ENCODE measurements at places on chromosomes 5 and 9. TPM values are rescaled to one million over a fixed set of nuclear protein-coding genes. Genes with fewer than 3 reads are reported as not detected.
A peak's percentile ranks its signal among the peaks of the same experiment; 100 is the strongest.

- DNase-seq, result peak; percentile 42
Observed at GRCh38 chr9:135606885-135607259, 32.5 kb downstream of the GLT6D1 start.

PCDHA13 gene
- total RNA-seq, result not detected

- no peak for DNase-seq
Observed at GRCh38 chr5:15079566-15079965, 208.0 kb upstream of the ANKH start.

- DNase-seq, result peak; percentile 77
Observed at GRCh38 chr9:133188006-133188842, 20.8 kb downstream of the OBP2B start.

PCDHA1 gene
- not detected for total RNA-seq

DNA sequence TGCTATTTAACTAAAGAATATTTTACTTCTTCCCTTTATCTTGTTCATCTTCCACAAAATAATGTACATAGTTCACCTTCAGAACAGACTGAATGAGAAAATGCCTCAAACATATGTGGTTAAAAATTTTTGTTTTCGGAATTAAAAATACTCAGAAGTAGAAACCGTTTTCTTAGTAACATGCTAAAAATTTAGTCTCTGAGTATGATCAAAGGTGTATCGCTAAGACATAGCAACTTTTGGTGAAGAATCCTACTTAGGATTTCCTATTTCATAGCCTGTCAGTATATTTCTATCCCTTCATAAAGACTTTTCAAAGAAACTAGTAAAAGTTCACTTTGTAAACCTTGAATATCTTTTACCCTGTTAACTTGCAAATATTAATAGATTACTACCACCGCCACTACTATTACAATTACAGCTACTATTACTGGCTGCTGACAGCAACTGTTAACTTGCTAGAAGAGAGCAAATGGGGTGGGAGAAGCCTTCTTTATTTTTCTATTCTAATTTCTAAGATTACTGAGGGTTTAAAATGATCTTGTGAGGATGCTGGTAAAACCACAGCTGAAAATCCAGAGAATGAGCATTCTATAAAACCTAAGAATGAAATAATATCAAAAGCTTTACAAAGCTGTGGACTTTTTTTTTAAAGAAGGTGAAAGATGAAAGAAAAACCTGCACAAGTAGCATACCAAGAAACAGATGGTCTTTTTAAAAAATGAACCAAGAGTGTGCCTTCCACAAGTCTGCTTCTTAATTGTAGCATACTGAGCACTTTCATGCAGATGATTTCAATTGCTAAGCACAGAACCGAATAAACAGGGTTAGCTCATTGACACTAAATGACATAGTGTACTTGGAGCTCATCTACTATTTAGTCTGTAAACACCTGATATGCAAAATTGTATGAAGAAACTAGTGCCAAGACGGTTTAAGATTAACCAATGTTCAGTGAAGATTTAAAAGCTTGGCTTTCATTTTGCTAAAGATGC, 246.3 kb upstream of the EFNA5 start:
- no peak for DNase-seq

DNA sequence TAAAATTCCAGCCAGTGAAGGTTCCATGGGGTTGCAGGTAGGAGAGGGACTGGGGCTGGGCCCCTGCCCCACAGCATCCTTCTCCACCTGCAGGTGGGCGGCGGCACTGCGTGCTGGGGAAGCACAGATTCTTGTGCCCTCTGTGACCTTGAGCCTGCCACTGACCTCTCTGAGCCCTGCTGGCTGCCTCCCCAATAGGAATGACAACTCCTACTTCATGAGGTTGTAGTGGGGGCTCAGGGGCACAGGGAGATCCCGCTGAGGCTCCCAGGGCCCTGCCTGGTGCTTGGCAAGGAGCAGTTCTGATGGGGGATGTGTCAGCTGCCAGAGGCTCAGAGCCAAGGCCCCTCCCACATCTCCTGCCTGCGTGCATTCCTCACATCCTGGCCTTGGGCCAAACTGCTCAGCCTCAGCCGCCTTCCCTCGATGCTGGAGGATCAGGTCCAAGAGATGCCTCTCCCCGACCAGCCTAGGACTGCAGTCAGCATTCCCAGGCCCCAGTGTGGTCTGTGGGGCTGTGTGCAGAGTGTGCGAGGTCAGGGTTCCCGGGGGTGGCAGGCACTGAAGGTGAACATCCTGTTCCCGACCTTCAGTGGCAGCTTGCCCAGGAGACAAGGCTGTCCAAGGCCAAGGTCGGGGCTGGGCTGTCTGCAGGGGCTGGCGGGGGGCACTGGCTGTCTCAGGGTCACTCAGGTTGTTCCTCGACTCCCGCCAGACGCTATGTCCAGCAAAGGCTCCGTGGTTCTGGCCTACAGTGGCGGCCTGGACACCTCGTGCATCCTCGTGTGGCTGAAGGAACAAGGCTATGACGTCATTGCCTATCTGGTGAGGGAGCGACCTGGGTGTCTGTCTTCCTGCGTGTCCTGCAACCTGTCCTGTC, 7.0 kb downstream of the ASS1 start:
- peak; percentile 56 for DNase-seq

DNA sequence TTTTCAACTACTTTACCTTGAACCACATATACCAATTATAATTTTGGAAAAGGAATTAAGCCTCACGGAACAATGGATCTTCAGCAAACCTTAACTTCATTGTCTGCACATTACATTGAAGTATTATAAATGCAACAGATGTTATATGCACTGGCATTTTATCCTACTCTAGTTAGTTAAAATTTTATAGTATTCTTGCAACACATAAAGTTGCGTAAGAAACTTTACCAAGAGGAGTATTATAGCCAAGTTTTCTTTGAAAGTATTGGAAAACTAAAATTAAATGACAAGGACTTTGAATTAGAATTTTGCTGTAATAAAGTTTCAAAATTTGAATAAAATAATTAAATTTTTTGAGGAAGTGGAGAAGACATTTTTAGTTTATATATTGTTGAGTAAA, 63.4 kb upstream of the SREK1 start:
- no peak for DNase-seq

DNA sequence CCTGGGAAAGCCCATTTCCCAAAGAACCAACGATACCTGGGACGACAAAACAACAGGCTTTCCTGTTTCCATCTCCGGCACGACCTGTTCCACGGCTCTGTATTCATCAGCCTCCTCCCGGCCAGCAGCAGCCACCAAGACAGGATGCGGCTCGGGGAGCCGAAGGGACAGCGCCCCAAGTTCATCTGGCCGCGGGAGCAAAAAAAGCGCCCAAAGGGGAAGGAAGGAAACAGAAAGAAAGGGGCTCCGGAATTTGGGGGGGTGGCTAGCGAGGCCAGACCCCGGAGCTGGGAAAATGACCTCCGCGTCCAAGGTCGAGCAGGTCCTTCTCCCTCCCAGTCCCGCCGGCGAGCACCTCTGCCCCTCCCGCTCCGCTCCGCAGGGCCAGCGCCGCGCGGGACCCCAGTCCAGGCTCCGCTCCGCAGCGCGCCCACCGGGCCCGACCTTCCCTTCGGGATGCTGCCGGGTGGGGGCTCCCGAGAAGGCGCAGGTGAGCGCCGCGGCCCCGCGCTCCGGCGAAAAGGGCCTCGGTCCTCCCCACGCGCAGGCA, 608 bp downstream of the ELOVL7 start:
- DNase-seq, result no peak

DNA sequence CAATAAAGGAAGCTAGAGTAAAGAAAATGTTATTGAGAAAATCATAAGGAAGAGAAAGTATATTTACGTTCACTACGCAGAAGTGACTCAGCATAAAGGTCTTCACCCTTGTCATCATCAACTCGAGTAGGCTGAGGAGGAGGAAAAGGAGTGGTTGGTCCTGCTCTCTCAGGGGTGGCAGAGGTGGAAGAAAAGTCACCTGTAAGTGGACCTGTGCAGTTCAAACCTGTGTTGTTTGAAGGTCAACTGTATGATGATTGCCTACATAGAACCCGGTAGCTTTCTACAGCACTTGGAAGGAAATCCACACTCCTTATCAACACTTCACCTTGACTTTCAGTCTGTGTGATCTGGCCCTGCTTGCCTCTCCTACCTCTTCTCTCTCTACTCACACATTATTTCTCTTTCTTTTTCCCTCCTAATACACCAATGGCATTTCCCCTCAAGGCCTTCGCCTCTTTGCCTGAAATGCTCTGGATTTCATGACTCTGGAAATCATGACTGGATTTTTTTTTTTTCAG, 109.3 kb upstream of the CPEB4 start:
- no peak for DNase-seq

DNA sequence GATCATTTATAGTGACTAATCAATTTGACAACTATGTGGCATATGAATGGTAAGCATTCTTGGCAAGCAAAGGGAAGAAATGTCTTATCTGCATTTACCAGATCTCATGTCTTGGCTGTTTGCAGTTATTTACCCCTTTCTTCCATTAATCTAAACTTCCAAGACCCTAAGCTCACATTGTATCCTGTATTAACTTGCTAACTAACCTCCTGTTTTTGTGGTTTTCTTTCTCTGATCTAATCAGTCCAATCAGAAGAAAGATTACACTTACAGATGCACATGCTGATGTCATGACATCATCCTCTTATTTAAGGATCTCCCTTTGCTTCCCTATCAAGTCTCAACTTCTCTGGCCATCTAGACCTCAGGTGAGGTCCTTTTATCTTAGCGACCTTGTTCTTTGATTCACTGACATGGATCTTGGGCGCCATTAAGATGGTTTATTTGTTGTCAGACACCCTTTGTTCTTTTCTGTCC, 95.5 kb downstream of the F2RL2 start:
- DNase-seq, result no peak

IGFBPL1 gene
- total RNA-seq, result not detected

- DNase-seq, result no peak
Observed at GRCh38 chr5:59130431-59130830, 547.6 kb downstream of the RAB3C start.

DNA sequence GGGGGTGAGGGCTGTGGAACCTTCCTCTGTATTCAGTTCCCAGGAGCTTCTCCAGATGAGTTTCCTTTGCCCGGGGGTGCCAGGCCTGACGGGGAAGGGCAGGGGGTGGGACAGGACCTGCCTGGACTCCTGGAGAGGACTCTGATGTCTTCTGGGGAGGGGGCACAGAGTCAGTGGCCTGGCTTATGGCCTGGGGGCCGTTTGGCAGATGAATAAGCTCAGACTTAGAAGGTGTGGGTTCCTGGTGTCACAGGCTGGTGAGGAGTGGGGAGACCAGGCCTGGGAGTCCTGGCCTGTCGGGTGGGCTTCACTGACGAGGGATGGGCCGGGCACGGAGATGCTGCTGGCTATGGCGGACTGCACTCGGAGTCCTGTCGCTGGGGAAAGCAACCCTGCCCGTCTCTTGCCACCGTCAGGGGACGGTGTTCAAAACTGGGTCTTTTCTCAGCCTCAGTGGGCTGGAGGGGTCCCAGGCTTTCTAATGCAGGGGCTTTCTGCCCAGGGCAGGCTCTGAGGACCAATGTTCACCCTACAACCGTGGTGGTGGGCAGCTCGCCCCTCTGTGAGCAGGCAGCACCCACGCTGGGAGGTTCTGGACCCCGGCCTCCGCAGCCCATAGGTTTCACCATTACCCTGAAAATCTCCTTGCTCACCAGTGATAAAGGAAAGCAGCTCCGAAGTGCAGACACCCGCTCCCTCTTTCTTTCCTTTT, 16.2 kb downstream of the COL5A1 start:
- DNase-seq, result no peak

- DNase-seq, result peak; percentile 84
Observed at GRCh38 chr9:37036371-37036775, 2.3 kb upstream of the PAX5 start.

ZNF883 gene
- total RNA-seq, result 1.4 TPM

F12 gene
- 13.7 TPM for total RNA-seq

GRCh38 chr9:88786291-88787079, 204.8 kb upstream of the S1PR3 start:
- DNase-seq, result peak; percentile 46

- no peak for DNase-seq
Observed at GRCh38 chr9:36713515-36714490, 141.1 kb downstream of the MELK start.

SLC36A3 gene
- not detected for total RNA-seq

DNA sequence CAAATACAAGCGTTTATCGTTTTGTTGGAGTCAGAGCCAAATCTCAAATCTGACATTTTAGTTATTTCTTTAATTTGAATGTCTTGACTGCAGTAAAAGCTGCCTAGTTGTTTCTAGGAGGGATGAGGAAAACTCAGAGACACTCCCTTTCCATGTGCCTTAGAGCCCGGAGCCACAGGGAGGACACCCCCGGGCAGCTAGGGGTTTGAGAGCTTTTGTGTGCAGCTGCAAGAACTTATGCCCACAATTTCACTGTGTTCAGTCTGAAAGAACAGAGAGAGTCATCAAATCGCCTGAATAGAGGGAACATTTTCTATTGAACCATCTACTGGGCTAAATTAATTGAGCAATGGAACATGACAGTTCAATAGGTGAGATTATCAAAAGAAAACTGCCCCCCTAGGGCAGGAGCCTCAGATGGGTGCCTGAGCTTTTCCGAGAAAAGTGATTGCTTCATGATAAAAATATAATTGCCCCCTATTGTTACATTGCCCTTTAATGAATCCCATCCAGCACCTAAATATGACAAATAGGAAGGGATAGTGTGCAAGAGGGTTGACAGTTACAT, 709.3 kb upstream of the RGMB start:
- no peak for DNase-seq

DNA sequence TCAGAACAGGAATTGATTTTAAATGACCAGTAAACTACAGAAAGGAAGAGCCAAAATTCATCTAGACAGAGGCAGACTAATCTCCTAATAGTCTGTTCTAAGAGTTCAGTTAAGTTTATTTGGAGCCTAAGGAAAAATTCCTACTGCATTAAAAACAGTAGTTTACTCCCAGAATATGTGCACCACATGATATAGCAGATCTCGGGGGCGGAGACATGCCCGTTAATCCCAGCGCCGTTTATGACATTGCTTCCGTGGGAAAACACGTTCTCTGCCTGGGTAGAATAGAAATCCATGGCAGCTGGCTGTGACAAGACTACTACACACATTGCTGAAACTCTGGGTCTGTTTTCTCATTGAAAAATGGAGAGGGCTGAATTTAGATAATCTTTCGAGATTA, 11.4 kb downstream of the HABP4 start:
- DNase-seq, result no peak

TPPP gene
- 11.3 TPM for total RNA-seq
